ENCODE measurements at places on chromosomes 6 and 20.

- DNase-seq, result no peak
Measured at GRCh38 chr6:124599656-124600055, 362.6 kb upstream of the RNF217 start.

GRCh38 chr6:86148586-86148985 is 505.9 kb upstream of the SYNCRIP start:
- no peak for DNase-seq

- DNase-seq, result no peak
Measured at GRCh38 chr6:357261-357790, 34.2 kb upstream of the IRF4 start.

- DNase-seq, result no peak
Measured at GRCh38 chr6:168342636-168343035, 23.1 kb upstream of the DACT2 start.

- no peak for DNase-seq
Measured at GRCh38 chr6:133951227-133951626, 1.8 kb upstream of the TBPL1 start.
